ENCODE measurements at places on chromosomes 16 and 17. TPM values are rescaled to one million over a fixed set of nuclear protein-coding genes. Genes with fewer than 3 reads are reported as not detected.

The ABCA8 gene
- total RNA-seq = not detected

The GAS2L2 gene
- not detected for total RNA-seq

The DCUN1D3 gene
- total RNA-seq = 28.2 TPM

The PTRH2 gene
- 34.3 TPM for total RNA-seq

The TVP23A gene
- total RNA-seq = not detected

The CPNE7 gene
- total RNA-seq = 119 TPM

The HOXB7 gene
- 37.3 TPM for total RNA-seq

The NACA2 gene
- total RNA-seq = not detected

The SRCAP gene
- total RNA-seq = 10.3 TPM

The ADAMTS18 gene
- total RNA-seq = not detected

The SLC12A3 gene
- 0.11 TPM for total RNA-seq

The CTF1 gene
- total RNA-seq = 2.5 TPM

The WFIKKN1 gene
- total RNA-seq = not detected

The COG7 gene
- total RNA-seq = 12.2 TPM

The KRT27 gene
- not detected for total RNA-seq

The SLFN12 gene
- 34.8 TPM for total RNA-seq
